ENCODE measurements at places on chromosomes 7 and 10.

GRCh38 chr7:157805713-157806112, 468.9 kb downstream of the DNAJB6 start:
- DNase-seq: peak; percentile 55

DNA sequence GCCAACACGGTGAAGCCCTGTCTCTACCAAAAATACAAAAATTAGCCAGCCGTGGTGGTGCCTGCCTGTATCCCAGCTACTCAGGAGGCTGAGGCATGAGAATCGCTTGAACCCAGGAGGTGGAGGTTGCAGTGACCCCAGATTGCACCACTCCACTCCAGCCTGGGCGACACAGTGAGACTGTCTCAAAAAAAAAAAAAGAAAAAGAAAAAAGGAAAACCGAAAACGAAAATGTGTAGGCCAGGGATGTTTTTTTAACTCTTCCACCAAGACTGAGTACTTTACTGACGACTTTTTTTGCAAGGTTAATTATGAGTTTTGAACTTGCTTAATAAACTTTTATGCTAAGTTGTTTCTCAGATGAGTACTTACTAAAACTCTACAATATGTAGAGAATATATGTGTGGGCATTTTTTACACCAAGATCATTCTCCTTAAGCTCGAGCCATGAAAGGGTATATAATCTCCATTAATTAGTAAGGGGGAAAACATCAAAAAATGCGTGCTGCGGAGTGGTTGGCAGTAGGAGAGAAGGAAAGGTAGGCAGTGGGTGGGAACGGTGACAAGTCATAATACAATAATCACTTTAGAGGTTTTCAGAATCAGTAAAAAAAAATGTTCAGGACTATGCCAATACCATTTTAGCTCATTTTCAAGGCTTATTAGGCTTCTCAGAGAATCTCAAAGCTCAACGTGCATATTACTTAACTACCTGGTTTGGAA, 8.6 kb upstream of the ADRB1 start:
- no peak for DNase-seq

GRCh38 chr10:9823268-9823930, 1194.3 kb upstream of the CELF2 start:
- DNase-seq: no peak

DNA sequence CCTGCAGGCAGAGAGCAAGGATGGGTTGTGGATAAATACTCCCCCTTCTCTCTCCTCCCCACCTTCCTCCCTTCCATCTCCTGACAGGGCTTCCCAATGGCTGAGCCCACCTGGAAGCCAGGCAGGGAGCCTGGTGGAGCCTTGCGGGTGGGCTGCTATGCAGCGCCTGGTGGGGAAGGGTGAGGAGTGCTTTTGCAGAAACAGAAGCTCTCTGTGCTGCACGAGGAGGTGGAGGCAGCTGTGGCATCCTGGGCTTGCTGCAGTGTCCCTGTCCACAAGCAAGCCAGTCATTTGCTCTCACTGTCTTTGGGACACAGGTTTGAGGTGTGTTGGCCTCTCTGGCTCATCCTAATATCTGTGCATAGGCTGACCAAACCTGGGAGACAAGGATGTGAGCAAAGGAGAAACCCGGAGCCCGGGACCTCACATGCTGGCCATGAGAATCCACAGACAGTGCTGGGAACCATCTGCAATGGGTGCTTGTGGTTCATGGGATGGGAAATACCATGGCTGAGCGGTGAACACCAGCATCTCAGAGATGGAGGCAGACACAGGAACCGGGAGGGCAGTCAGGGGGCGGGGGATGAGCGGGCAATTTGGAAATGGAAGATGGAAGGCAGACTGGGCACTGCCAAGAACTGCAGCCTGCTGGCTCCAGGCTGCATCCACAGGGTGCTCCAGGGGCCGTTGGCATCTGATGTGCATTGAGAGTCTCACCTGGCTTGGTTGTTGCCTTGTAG, 364.2 kb downstream of the GLRX3 start:
- DNase-seq: peak; percentile 51

GRCh38 chr10:93565446-93565845, 1.0 kb upstream of the FFAR4 start:
- DNase-seq: no peak

GRCh38 chr7:142645777-142646176, 103.5 kb upstream of the PRSS1 start:
- no peak for DNase-seq

- no peak for DNase-seq
Measured at GRCh38 chr10:86876748-86877147, 80.7 kb downstream of the MMRN2 start.

DNA sequence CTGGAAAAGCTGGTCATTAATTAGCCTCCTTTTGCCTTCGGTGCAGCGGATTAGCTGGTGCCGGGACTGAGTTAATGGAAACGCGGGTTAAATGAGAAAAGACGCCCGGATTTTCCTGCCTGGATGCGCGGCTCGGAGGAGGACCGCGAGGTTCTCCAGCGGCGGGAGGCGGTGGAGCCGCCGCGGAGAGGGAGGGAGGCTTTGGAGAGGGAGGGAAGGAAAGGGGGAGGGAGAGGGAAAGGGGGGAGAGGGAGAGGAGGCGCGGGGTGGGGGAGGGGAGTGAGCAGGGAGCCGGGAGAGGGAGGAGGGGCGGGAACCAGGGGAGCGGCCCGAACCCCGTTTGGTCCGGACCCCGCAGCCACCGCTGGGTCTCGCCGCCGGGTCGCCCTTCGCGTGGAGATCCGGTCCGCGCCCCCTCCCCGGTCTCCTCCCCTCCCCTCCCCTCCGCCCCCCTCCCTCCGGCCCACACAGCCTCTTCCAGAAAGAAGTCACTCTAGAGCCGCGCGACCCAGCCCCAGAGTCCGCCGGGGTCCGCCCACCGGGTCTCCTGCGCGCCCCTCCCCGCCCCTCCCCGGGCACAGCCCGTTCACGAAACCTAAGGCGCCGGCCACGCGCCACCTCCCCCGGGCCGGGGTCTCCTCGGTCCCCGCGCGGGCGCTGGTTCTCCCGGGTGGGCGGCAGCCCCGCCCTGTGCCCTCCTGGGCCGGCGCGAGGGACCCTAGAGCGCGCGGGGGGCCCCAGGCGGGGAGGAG, 347.5 kb downstream of the DNAJB6 start:
- DNase-seq: peak; percentile 47

DNA sequence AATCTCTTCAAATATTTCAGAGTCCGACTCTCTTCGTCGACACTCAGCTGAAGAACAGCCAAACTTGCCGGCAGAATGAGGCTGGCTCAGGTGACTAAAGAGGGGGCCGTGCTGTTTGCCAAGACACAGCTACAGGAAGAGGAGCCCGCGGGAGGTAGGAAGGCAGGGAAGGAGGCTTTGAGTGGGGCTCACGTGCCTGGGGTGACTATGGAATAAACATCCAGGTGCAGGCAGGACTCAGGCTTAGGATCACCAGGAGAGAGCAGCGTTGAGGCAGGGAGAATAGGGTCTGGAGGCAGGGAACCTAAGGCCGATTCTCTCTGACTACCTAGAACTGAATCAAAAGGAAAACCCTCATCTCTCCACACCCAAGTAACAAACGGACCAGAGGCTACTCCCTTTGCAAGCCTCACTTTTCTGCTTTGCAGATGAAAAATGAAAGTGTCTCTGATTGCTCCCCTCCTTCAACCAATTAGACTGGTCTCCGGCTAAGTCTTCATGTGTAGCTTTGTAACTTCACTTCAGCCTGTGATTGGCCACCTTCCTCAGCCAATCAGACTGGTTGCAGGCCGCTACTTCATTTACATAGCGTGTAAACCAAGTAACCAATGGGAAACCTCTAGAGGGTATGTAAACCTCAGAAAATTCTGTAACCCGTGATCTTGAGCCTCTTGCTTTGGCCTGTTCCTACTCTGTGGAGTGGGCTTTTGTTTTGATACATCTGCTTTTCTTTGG, 19.7 kb upstream of the BNIP3 start:
- DNase-seq: no peak

DNA sequence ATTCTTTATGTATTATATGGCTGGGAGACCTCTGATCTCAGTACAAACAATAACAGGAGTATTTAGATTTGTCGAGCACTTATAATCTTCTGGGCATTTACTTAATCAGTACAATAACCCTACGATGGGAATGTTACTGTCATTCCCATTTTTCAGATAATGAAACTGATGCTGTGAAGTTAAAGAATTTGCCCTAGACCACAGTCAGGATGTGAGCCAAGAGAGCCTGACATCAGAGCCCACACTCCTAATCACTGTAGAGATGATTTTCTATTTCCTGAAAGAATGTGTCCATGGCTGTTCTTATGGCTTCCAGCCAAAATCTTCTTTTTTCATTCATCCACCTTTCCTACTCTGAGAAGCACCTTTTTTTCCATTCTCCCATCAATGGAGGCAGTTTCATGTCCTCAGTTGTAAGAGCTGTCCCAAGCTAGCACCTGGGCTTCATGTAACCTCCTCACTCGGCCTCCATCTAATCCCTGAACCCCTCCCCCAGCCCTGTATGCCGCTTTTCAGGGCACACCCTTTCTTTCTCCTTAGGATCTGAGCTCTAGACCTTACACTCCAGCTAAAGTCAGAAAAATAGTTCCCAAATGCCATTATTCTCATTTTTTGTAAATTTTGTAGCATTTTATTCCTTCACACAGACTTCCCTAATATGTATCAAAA, 12.2 kb upstream of the CAV1 start:
- DNase-seq: no peak

DNA sequence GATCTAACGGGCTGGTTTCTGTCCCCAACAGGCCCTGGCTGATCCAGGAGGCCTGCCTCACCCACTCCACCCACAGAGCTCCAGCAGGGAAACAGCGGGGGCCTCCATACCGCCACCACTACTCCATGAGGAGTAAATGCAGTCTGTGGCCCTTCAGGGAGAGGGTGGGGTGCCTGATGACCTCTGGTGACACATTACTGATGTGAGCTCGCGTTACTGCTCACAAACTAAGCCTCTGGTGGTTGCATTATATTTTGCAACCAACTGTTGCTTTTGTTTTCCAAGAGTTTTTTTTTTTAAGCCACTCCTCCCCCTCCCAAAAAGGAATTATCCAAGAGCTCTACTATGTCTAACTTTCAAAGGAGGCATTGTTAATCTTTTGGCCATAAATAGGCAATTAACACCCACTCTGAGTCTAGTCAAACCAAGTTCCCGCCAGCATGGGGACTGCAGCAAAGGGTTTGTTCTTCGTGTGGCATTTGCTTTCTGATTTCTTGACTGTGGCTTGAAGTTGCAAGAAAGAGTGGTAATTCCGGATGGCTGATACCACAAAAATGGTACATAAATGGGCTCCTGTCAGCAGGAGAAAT, 72.6 kb downstream of the FAM53B start:
- peak; percentile 65 for DNase-seq

DNA sequence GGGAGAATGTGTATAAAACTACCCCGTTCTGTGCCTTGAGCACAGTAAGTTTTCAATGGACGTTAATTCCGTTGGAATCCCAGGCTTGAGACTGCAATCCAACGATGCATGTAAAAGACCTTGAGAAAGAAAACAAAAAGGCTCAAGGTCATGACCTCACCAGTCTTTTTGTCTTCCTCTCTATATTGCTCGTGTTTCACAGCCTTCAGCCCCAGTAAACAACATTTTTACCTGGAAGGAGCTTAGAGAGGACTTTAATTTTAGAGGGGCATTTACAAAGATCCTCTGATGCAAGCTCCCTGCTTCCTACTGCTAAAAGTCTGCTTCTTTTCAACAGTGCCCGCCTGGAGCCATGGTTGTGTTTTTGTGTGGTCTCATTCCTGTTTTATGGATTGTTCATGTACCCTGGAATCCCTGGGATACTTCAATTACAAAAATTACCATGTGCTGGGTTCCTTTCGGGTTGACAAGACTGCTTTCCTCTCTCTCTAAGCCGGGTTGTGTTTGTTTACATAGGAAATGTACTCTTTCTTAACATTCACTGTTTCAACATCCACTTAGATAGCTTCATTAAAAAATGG, 320.1 kb upstream of the NFE2L3 start:
- no peak for DNase-seq

DNA sequence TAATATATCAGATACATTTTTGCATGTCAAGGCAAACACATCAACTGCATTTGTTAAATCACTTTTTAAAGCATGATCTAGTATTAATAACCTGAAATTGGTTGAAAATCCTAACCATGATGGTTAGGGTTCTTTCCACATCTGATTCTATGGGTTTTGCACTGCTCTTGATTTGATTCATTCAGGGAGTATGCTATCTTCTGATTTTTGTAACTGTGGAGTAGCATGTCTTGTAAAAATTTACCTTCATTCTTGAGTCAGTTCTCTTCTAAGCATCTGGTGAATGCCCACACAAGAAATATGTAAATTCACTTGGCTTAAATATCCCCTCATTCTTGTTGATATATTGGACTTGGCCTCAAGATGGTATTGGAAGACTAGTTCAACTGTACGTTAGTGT, 178.7 kb downstream of the KLF6 start:
- no peak for DNase-seq

DNA sequence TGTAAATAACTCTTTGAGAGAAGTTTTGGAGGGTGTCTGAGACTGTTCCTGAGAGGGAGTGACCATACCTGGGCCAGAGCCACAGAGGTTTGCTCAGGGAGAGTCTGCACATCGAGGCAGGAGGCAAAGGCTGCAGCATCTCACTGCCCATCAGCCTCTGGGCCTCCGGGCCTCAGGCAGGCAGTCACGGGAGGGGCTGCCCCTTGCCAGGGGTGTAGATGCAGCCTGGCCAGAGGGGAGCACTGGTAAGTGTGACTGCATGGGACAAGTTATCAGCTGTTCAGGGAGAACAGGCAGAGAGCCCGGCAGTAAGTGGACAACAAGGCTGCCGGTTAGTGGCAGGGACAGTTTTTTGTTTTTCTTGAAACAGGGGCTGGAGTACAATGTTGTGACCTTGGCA, 55.9 kb downstream of the ZNF467 start:
- peak; percentile 74 for DNase-seq

- DNase-seq: no peak
Measured at GRCh38 chr10:68271196-68271882, 39.4 kb upstream of the ATOH7 start.

GRCh38 chr7:84506151-84506550, 311.6 kb upstream of the SEMA3A start:
- DNase-seq: no peak

DNA sequence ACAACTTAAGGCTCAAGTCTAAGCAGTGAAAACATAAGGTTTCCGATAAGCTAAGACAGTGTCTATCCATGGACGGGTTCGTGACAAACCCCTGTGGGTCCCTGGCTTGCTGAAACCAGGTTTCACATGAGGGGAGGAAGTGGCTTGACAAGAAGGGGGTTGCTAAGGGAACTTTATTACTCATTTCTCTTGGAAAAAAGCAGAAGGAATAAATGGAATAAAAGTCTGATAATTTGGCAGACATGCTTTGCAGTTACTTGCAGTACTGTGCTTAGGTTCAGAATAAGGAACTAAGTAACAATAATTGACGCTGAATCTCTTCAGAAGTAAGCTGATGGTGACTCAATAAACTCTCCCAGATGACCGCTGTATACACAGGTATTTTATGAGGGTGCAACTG, 34.7 kb downstream of the RBM17 start:
- DNase-seq: no peak

- no peak for DNase-seq
Measured at GRCh38 chr10:52682766-52683165, 89.8 kb downstream of the MBL2 start.

GRCh38 chr10:107666214-107666613, 501.7 kb upstream of the SORCS1 start:
- DNase-seq: no peak

Data from spleen (tissue), 13 donors.